ENCODE measurements at places on chromosomes 13 and 19.

DNA sequence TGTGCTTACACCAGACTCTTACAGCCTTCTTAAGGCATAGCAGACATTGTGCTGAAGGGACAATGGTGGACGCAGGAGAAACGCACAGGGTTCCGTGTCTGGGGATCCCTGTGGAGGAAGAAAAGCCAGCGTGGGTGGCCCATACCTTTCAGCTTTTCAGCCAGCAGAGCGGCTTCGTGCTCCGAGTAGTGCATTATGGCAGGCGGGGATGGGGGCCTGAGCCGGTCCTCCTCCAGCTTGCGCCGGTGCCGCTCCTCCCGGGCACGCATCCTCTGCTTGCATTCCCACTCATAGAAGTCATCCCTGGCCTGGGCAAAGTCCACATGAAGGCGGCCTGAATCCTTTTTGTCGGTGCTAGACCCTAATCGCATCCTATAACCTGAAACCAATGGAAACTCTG, 332.4 kb downstream of the DNAJC15 start:
- DNase-seq, result no peak

DNA sequence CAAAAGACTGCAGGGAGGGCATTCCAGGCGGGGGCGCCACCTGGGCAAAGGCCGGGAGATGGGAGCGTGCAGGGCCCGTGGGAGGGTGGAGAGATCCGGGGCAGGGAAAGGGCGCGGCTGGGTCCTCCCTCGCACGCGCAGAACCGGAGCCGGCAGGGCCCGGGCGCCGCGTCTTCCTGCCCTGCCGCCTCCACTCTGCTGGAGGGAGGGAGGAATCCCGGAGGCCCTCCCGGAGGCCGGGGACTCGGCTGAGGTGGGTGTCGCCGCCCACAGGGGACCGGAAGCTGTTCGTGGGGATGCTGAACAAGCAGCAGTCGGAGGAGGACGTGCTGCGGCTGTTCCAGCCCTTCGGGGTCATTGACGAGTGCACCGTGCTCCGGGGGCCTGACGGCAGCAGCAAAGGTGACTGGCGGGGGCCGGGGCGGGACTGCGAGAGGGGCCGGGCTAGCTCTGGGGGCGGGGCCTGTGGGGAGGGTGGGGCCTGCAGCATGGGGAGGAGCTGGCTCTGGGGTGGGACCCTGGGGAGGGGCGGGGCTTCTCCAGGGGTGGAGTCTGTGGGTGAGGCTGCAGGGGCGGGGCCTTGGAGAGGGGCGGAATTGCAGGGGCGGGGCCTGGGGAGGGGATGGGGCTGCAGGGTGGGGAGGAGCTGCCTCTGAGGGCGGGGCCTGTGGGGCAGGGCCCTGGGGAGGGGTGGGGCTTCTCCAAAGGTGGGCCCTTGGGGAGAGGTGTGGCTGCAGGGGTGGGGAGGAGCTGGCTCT, 51.3 kb downstream of the CELF5 start:
- no peak for DNase-seq

DNA sequence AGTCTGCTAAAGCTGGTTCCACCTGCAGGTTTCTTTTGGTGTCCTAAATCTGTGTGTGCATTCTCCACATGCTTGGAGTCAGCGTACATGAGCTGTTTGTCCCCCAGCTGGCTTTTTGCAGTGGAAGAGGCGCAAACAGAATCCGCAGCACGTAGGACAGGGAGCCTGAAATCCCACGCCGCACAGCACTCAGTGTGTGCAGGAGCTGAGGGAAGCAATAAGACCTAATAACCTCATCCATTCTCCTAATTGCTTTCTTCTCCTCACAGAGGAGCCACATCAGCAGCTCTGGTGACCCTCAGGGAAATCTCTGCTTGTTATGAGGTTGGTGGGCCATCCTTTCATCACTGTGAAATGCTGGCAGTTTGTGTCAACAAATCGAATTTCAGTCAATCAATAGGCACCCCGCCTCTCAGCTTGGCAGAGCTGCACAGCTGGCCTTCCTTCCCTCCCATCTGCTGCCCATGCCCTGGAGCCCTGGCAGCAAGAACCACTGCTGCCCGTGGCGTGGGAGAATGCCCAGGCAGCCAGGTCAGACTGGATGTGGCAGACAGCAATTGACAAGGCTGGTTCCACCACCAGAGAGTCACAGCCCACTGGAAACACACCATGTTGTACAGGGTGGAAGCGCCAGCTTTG, 136.7 kb downstream of the ZDHHC20 start:
- DNase-seq, result no peak

GRCh38 chr13:112992931-112993680, 24.1 kb downstream of the MCF2L start:
- DNase-seq, result no peak

DNA sequence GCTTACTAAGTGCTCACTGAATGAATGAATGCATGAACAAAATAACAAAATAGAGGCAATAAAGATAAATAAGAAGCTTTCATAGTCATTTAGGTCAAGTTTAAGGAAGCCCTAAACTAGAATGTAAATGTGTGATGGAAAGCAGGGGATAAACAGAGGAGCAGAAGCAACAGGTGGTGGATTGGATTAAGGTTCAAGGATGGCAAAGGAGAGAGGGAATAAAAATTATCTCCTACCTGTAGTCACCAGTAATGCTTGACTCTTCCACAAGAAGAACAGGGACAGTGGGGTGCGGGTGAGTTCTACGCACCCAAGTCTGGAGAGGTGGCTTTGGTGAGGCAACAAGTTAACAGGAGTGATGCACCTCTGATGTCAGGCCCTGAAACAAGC, 212.4 kb downstream of the ZIC5 start:
- no peak for DNase-seq

DNA sequence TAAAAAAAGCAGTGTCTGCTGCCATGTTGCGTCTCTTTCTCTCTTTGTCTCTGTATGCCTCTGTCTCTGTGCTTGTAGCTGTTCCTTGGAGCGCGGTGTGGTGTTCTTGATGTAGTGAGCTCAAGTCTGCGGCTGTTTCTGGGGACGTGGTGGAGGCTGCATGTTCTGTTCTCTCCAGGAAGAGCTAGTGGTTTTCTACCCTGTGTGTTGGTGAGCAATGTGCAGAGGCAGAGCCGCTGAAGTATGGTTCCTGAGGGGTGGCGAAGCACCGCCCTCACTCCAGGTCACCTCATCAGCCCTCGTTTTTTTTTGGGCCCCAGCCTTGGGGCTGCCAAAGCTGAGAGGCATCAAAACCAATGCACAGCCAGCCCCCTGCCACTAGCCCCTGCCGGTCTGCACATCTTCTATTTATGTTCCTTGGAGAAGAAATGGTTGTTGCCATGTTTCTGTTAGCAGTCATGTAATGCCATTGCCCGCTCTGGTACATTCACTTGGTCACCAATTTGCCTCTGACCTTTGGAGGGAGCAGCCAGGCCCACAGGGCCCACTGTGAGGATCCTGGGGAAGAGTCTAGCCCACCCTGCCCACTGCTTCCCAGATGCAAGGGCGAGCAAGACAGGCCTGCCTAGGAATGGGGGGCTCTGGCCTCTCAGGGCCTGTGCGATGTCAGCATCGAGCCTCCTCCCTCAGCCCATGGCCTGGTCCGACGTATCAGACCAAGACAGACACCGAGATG, 7.2 kb downstream of the HNRNPL start:
- no peak for DNase-seq

DNA sequence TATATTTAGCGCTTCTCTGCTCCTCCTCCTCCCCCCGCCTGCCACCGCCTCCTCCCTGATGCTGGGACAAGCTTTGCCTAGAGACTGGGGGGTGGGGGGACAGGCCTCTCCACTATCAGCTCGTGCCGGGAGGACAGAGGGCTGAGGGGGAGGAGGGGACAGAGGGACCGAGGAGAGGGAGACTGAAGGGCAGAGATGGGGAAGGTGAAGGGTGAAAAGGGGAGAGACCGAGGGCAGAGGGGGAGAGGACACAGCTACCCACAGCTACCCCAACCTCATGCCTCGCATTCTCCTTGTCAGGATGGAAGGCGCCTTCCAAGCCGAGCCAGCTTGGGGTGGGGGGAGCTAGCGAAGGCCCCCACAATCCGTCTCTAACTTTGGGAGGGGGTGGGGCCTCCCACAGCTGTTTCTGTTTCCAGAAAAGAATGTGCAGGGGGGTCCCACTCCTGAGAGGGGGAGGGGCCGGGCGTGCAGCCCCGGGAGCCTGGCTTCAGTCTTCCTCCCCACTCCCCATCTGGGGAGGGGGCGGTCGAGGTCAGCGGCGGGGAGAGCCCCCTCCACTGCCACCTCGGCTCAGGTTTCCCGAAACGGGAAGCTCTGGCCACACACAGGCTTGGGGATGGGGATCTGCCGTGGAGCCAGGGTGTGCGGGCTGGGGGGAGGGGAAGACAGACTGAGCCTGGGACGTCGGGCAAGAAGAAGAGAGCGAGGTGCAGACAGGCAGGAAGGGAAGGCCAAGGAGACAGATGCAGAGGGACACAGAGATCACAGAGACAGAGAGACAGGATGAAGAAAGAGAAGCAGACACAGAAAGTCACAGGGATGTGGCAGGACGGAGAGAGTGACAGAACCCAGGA, 1.6 kb downstream of the DACT3 start:
- no peak for DNase-seq

DNA sequence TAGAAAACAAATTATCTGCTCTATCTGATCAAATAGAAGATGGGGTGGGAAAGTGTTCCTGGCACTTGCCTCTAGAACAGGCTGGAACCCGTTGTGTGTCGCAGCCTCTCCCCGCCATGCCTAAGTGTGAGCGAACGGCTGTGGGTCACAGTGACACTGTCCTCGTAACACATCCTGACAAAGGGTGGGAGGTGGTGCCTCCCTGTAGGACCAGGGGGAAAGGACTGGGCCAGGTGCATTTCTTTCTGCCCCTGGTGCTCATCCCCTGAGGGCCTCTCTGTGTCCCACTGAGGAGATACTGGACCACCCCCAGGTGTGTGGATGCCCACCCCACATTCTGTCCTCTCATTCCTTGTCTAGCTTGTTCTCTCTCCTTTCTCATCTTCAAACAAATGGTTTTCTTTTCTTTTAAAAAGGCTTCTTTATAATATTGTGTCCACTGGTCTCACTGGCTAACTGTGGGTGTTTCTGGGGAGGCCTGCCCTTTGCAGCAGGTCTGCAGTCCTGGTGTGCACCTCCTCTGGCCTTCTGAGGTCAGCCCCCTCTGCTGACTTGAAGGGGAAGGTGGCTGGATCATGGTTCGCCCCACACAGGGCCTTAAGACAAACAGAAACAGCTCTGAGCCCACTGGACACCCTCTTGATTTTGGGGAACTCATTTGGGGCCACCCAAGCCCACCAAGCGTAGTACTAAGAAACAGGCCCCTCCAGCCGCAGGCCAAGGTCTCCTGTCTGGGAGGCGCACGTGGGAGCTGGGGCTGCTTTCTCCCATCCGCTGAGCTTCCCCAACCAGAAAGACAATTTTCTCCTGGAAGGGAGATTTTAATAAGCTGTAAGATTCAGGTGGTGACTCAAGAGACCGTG, 152.5 kb upstream of the SOX1 start:
- no peak for DNase-seq

DNA sequence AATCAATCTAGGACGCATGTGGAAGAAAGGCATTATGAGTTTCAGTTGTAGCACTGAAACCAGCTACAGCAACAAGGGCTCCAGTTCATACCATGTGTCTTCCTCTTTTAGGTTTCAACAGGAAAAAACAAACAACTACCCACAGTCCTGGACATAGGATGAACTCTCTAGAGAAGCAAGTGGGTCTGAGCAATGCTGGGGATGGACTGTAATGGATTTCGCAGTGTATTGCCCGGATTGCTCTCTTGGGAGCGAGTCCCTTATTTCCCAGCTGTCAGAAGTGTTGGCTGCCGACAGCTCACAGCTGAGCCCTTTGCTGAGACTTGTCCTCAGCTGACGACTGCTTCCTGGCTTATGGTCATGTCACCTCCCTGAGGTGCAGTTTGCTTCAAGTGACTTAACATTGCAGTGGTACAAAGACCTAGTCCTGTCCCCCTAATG, 12.1 kb upstream of the MYCBP2 start:
- DNase-seq, result no peak

GRCh38 chr13:44930963-44931623, 58.2 kb downstream of the NUFIP1 start:
- DNase-seq, result no peak

GRCh38 chr19:16684216-16684615, 23.3 kb downstream of the TMEM38A start:
- DNase-seq, result no peak

- no peak for DNase-seq
Observed at GRCh38 chr13:102260256-102260655, 141.6 kb downstream of the FGF14 start.

- DNase-seq, result no peak
Observed at GRCh38 chr13:51912091-51912490, 50.3 kb downstream of the CCDC70 start.

DNA sequence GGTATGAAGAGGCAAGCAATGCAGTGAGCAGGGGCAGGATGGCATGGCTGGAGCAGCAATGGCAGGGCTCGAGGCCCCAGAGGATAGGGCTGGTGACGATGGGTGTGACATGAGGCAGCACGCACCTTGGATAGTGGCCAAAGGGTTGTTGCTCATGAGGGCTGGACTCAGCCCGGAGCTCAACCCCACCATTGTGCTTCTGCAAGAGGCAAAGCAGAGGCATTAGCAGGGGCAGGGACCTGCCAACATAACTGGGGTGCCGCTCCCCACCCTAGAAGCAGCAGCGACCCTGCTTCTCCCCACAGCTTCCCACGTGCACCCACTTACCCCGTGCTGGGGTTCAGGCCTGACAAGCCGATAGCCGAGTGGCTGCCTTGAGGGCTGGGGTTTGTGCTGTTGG, 15.8 kb downstream of the ZNF574 start:
- DNase-seq, result no peak

DNA sequence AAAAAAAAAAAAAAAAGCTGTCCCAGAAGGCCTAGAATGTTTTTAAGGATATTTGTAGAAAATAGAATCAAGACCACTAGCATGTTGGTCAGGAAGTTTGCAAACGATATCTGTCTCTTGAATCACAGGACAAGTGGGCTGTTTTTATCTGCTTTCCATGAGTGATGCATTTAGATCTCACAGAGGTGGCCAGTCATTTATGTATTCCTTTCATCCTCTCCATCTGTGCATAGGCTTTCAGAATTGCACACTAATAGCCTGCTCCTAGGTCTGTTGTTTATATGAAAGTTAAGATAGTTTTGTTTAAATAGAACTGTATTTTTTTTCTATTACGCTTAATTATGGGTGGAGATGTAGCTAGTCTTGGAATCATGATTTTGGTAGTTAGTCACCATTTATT, 289.5 kb downstream of the SHISA2 start:
- no peak for DNase-seq

Measured in HS-27A (cell line).